ENCODE measurements at places on chromosomes 16 and 17.
A peak's percentile ranks its signal among the peaks of the same experiment; 100 is the strongest.

GRCh38 chr17:57601143-57601735 lies 143.9 kb downstream of the CCDC182 start:
- no peak for DNase-seq

GRCh38 chr16:20833086-20833485 lies 26.8 kb downstream of the REXO5 start:
- DNase-seq = no peak

DNA sequence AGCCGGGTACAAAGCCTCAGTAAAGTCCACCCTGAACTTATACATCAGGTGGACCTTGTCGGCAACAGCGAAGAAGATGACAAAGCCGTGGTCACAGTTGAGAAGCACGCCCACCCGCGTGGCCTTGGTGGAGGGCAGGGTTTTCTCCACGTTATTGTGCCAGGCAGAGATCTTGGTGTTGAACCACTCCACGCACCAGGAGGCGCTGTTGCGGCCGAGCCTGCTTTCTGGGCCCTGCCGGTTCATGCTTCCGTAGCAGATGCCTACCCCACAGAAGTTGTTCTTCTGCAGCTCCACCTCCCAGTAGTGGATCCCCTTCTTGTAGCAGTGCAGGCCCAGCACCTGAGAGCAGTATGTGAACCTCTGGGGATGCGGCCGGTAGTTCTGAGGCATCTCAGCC lies 22.1 kb downstream of the TRIM25 start:
- peak; percentile 45 for DNase-seq

- DNase-seq = no peak
Measured at GRCh38 chr17:68461122-68461539, 3.8 kb upstream of the WIPI1 start.

GRCh38 chr16:18792836-18793433 lies 2.8 kb upstream of the RPS15A start:
- DNase-seq = no peak

GRCh38 chr17:42294469-42295398 lies 6.4 kb downstream of the STAT5A start:
- no peak for DNase-seq

DNA sequence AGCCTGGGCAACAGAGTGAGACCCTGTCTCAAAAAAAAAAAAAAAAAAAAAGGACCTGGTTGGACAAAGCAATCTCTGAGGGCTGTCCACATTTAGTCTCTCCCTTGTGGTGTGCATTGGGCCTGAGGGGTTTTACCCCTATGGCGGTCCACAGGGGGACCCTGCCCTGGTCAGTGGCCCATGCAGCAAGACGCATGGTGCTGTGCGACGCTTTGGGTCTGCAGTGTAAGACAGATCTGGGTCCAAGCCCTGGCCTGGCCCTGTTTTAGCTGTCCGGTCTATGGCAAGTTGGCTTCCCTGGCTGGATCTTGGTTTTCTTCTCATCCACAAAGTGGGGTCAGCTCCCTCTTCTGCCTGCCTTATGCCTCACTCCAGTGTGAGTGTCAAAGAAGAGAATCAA lies 123.2 kb upstream of the NLRP1 start:
- DNase-seq = no peak

GRCh38 chr16:15829460-15829859 lies 27.4 kb downstream of the MYH11 start:
- no peak for DNase-seq

- no peak for DNase-seq
Measured at GRCh38 chr16:53949715-53950410, 245.9 kb downstream of the FTO start.

- DNase-seq = no peak
Measured at GRCh38 chr16:57444711-57445110, 2.5 kb downstream of the CIAPIN1 start.

- peak; percentile 11 for DNase-seq
Measured at GRCh38 chr17:27846042-27846655, 45.8 kb upstream of the NOS2 start.

DNA sequence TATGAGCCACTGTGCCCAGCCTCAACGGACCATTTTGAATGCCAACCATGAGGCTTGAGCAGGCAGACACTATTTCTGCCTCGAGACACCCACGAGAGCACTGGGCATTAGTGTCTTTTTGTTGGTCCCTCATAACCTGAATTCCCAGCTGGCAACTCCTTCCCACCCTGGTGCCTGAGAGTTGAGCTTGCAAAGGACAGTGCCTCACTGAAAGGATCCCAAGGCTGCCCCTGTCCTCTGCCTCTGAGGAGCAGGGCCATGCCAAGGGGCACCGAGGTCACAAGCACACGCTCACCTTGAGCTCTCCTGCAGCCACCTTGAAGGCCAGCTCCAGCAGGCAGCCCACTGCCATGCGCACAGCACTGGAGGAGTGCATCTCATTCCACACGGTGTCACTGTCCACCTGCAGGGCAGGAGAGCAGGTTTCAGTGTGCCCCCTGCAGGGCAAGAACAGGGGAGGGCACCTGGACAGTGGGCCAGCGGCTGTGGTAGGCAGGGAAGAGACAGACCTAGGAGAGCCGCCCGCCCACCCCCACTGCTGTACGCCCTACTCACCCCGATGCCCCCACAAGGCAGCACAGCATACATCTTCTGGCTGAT lies 12.8 kb downstream of the G6PC3 start:
- no peak for DNase-seq

GRCh38 chr17:82756166-82756565 lies 4.3 kb downstream of the TBCD start:
- DNase-seq = no peak

- DNase-seq = no peak
Measured at GRCh38 chr16:81251871-81252270, 13.4 kb downstream of the BCO1 start.

DNA sequence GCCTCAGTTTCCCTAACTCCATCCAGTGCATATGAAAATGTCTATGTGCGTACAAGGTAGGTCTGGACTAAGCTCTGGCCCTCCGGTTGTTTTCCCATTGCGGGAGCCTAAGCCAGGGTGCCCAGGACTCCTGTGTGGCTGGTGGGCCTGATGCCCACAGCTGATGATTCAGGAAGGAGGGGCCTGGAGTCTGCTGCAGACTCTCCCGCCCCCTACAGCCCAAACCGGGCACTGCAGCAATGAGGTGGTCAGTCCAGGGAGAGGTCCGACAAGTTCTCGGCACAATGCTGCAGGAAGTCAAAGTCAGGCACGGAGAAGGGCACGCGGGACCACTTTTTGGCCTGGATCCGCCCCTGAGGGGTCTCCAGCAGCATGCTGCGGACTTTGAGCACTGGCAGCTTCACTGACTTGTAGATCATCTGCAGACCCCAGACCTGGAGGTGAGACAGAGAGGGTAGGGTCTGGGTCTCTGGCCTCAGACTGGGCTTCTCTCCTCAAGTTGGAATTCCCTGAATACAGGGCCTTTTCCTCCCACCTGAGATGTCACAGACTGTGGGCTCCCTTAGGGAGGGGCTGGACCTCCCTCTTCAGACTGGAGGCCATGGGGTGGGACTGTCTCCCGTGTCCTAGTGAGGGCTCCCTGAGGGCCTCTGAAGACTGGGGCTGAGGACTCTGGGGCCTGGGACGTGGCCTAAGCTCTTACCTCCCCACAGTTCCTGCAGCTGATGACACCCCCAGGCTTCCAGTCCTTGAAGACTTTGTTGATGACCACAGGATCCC lies 3.4 kb upstream of the ZNF385C start:
- peak; percentile 36 for DNase-seq

DNA sequence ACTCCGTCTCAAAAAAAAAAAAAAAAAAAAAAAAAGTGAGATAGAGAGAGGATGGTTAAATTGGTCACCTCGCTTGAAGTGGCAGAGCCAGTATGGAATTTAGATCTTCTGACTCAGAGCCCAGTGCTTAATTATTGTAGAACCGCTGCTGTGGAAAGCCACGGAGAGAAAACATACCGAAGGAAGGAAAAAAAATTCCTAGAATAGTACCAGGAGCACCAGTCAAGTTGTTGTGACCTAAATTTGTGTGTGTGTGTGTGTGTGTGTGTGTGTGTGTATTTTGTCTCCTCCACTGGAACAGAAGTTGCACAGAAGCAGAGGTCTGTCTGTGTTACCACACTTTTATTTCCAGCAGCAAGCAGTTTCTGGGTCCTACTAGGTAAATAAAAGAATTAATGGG lies 10.6 kb upstream of the NUP85 start:
- no peak for DNase-seq

DNA sequence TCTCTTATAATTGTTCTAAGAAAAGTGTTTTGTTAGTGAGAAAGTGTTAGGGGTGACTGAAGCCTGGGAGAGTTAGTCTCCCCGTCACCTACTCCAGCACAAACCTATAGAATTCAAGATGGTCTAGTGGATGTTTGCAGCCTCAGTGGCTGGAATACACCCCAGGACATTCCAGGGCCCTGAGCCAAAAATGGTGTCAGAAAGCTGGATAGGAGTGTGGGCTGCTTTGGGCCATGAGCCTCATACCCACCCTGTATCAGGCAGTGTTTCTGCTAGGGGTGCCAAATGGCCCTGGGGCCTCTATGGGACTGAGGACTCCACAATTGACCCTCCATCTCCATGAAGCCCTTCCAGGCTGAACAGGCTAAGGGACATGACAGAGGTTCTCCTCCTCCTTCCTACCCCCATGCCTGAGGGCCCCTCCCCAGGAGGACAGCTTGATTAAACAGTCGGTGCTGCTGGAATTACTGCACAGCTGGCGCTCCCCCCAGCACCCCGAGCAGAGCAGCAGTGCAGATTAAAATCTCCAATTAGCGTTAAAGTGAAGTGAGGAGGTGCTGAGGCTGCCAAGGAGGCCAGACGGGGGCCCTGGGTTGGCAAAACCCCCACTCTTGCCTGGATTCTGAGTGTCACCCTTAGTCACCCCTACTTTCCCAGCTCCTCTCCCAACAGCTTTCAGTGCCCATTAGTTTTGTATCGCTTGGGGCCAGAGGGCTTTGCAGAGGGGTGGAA lies 59.1 kb downstream of the NEUROD2 start:
- no peak for DNase-seq

- DNase-seq = no peak
Measured at GRCh38 chr16:56369202-56369601, 56.1 kb downstream of the AMFR start.

DNA sequence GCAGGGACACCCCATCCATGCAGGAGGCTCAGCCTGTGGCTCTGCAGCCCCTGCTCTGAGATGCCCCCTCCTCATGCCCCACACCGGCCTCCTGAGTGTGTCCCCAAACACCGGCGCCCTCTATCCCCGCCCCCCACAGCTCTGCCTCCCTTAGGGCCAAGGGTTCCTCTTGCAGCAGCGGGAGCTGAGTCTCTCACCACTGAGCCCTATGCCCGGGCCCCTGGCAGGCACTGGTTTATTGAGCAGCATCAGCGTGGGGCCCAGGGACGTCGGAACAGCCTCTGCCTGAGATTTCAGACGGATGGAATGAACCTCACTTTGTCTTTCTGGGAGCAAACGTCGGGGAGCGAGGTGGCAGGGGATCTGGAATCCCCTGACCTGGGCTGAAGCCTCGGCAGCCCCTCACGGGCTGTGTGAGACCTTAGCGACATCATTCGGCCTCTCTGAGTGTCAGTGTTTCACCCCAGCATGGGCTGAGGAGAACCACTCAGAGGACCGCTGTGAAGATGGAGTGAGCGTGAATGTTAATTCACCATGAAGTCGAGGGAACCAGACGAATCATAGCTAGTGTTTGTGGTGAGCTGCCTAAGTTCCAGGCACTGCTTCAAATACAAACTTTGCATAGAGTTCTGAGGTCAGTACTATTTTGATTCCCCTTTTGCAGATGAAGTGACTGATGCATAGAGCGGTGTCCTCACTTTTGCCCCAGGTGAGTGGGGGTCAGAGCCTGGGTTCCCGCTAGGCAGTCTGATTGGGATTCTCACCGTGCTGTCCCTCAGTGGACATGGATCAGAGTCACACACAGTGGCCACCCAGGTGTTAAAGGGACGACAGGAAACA lies 5.3 kb upstream of the C16orf74 start:
- DNase-seq = no peak

GRCh38 chr16:87328846-87329245 lies 11.7 kb upstream of the C16orf95 start:
- DNase-seq = no peak

- peak; percentile 29 for DNase-seq
Measured at GRCh38 chr17:28549236-28550132, 2.9 kb downstream of the UNC119 start.

DNA sequence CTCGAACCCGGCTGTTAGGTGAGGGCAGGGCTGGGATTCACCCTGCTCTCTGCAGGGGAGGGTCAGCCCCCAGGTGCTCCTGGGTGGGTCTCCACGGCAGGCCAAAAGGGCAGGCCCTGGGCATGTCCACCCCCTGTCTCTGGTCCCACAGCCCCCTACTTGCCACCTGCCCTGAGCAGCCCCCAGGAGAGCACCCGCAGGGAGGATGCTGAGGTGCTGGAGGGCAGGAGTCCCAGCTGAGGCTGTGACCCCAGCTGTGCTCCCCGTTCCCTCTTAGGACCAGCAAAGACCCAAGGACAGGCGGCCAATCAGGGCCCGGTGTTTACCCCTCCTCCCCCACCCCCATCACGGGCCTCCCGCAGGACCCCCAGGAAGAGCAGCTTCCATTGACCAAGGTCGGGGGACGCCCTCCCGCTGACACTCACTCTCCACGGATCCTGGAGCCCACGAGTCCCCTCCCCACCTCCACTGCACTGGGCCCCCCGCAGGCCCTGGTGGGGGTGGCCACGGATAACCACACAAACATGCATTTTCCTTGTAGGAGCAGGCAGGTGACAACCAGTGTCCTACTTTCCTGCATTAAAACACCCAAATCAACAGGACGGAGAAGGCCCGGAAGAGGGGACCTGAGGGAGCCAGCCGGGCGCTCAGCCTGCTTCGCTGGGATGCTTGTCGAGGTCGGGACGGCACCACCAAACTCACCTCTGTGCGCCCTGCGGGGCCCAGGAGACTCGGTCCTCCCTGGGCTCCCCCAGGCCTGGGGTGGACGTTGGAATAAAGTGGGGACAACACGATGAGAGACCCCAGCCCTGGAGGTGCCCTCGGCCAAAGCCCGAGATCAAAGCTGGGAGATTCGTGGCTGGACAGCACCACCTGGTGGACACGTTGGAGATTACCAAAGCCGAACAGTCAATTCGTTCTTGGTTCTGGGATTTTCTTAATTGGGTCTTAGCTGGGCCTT lies 22.5 kb upstream of the ENPP7 start:
- DNase-seq = peak; percentile 39

DNA sequence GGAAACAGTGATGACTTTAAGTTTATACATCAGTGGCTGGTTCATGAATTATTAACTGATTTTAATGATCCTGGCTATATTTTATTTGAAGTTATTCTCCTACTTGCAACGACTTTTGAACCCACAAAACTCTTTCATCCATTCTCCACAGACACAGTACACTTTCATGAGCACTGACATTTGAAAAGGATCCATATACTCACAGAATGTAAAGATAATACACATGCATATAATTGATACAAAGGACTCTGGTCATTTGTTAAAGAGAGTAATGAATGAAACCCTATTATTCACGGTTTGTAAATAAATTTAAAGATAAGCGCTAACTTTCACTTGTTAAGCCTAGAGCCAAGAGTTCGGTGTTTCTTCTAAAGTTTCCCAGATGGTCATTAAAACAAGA lies 3.3 kb downstream of the TOX3 start:
- no peak for DNase-seq

- DNase-seq = no peak
Measured at GRCh38 chr17:55433629-55434422, 12.2 kb upstream of the MMD start.

- no peak for DNase-seq
Measured at GRCh38 chr16:56424404-56424764, 961 bp downstream of the AMFR start.

- DNase-seq = no peak
Measured at GRCh38 chr16:69286941-69287713, 24.0 kb upstream of the VPS4A start.

GRCh38 chr16:6573577-6573976 lies 759.1 kb upstream of the RBFOX1 start:
- no peak for DNase-seq

Data from activated CD4-positive, alpha-beta T cell treated with anti-CD3 and anti-CD28 coated beads for 1 hour (primary cell).